ENCODE measurements at places on chromosomes 12 and 14. TPM values are rescaled to one million over a fixed set of nuclear protein-coding genes. Genes with fewer than 3 reads are reported as not detected.

TOMM20L gene
- not detected for polyA plus RNA-seq

TOGARAM1 gene
- polyA plus RNA-seq: 7.4 TPM

TAS2R50 gene
- polyA plus RNA-seq: not detected

PMCH gene
- polyA plus RNA-seq: 1.0 TPM

MGST1 gene
- 244 TPM for polyA plus RNA-seq

LYZ gene
- polyA plus RNA-seq: not detected

HOXC6 gene
- polyA plus RNA-seq: not detected

TMEM179 gene
- not detected for polyA plus RNA-seq

RAB15 gene
- polyA plus RNA-seq: 1.8 TPM

CYP46A1 gene
- 0.11 TPM for polyA plus RNA-seq

CCDC88C gene
- polyA plus RNA-seq: 28.9 TPM

ARHGAP9 gene
- polyA plus RNA-seq: 71.1 TPM

EML1 gene
- polyA plus RNA-seq: 0.72 TPM

PGF gene
- 2.6 TPM for polyA plus RNA-seq

HNF1A gene
- polyA plus RNA-seq: not detected

SLC10A1 gene
- 0.16 TPM for polyA plus RNA-seq

NKX2-1 gene
- not detected for polyA plus RNA-seq

ATP23 gene
- 15.5 TPM for polyA plus RNA-seq

ARHGEF25 gene
- not detected for polyA plus RNA-seq

LUM gene
- polyA plus RNA-seq: 0.30 TPM
